GF-D8 (cell line): ENCODE measurements at places on chromosomes 1 and 21.

GRCh38 chr1:227809026-227809425, 6.4 kb upstream of the PRSS38 start:
- no peak for DNase-seq

GRCh38 chr1:200671235-200671786, 1.6 kb upstream of the DDX59 start:
- DNase-seq = no peak

- no peak for DNase-seq
These were observed 133.7 kb upstream of the COA6 start for GRCh38 chr1:234239515-234239914.

DNA sequence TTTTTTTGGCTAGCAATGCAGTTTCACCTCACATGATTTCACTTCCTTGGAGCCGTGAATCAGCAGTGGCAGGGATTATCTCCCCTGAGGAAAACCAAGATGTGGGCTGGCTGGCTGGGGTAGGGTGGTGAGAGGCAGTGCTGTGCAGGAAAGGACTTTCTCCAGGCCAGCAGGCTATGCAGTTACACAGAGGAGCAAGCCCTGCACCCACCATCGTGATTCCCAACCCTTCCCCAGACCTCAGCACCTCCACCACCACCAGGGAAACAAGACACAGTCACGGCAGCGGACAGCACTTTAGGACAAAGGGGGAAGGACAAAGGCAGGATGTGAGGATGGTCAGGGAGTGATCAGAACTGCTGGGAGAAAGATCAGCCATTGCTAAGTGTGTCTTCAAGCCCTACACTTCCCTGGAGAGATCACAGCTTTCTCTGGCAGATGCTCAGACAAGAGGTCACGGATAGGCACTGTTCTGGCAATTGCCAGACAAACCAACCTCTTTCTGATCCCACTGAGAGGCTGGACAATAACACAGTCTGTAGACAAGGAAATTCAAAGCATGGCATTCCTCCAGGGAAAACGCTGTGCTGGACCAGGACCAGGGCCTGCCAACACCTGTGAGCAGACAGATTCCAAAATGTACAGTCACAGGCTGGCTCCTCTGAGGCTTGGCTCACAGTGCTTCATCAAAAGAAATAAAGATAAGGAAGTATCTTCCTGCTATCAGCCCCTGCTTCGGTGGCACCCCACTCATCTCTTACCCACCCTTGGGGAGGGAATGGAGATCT, 509.4 kb downstream of the SMYD3 start:
- DNase-seq = no peak

GRCh38 chr1:169584483-169585144, 1.7 kb downstream of the F5 start:
- DNase-seq = no peak

DNA sequence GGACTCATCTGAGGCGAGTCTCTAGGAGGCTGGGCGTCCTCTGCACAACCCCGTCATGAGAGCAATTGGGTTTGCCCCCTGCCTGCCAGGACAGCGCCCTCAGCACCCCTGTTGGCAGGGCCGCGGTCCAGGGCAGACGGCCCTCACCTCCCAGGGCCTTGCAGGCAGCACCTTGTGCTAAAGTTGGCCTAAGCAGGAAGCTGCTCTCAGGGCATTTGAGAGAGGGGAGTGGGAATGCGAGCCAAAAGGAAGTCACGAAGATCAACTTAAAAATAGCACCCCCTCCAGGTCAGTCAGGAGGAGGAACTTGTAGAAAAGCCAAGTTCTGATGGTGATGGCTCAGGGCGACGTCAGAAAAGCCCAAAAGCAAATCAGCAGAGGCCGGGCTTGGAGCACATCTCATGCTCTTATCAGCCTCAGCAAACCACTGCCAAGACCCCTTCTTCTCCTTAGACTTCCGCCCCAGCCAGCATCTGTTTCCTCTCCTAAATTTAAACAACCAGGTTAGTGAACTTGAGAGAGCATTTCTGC, 12.6 kb upstream of the ADORA3 start:
- DNase-seq = peak; percentile 90

DNA sequence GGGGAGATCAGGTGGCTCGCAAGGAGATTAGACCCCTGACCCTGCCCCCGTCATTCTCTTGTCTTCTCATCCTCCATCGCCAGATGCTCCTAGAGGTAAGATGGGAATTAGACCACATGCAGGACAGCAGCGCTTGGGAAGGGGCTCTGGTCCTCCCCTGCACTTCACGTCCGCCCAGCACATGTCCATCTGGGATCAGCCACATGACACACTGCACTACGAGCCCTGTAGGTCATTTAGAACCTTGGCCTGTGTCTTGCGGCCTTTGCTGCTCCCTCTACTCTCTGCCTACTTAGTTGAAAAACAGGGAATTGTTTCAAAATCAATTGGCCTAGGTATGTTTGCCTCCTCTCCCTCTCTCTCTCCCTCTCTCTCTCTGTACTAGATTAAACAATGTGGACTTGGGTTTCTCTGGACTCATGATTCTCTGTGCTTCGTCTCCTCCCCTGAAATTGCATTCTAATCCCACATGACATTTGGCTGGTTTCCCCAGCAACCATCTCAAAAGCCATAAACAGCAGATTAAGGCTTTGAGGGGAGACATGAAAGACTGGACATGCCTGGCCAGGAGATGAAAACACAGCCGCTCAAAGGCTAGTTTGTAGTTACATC, 3.8 kb upstream of the NCMAP start:
- no peak for DNase-seq

DNA sequence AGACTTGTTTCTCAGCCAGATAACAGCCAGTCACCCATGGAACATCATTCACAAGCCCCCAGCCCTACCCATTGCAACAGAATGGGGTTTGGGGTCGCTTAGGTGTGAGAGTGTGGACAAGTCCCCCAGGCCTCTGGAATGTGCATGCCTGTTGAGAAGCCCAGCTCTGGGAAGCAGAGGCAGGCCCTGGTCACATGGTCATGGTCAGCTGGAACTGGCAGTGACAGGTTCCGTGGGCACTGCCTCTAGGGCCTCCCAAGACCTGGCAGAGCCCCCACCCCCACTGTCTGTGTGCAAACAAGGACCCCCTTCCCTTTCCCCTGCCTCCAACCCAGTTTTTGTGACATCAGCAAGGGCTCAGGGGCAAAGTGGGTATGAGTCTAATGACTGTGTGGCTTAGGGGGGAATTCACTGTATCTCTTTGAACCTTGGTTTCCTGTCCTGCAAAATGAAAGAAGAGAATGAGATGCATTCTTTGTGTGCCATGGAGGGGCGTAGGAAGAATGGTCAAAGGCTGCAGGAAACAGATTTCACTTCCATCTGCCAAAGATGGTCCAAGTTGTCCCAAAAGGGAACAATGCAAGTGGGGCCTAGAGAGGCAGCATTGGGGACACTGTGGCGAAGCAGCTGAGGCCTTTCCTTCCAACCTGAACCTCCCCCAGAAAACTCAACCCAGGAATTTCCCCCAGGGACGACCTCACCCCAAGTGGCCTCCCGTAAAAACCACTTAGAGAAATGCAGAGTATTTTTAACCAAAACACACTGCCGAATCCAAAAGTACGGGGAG, 34.7 kb upstream of the SELENON start:
- DNase-seq = peak; percentile 47

- DNase-seq = no peak
These were observed 656.4 kb downstream of the LMO4 start for GRCh38 chr1:87985071-87985470.

DNA sequence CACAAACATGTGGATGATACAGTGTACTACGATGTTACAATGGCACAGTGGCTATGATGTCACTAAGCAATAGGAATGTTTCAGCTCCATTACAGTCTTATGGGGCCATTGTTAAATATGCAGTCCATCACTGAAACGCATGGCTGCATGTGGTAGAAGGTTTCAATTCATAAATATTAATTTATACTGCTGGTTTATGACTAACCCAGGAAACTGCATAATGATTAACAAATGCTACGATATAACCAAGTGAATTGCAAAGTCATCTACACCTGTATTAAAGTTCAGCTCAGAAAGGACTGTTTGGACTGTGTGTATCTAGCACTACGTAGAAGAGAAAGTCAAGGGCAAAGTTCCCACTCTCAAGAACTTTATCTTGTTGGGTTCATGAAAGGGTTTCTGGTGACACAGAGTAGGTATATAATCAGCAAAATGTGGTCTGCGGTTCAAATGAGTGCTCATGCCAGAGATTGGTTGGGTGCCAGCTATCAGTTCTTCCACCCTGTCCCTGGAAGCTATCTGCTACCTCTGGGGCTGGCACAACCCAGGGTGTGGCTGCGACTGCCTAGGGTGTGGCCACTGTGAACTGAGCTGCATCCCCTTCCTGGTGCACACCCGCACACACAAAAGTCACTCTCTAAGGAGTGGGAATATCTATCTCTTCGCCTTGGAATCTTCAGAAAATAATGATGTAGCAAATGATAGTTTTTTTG, 14.8 kb downstream of the MGST3 start:
- no peak for DNase-seq

- no peak for DNase-seq
These were observed 10.1 kb downstream of the HECTD3 start for GRCh38 chr1:45001011-45001481.

DNA sequence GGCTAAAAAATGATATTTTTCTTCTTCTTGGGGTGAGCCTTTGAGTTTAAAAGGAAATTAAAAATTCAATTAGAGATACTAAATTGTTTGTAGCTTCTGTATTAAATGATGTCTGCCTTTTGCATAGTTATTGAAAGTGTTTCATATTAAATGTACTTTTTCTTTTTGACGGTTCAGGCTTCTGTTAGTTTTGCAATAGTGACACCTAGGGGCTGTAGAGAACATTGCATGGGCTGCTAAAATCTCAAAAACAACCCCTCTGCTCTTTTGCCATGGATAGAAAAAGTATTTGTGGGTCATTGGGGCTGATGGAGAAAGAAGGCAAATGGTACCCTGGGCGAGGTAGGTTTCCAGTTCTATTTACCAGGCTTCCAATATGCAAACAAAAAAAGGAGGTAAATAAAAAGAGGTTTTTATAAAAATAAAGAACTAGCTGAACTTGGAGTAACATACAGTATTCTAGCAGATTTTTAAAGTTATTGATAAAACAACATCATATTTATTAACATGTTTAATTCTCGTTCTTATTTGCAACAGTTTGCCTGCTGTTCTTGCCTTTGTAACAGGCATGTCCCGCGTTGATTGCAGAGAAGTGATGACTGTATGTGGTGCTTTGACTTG, 115.4 kb upstream of the HOOK1 start:
- no peak for DNase-seq

- DNase-seq = peak; percentile 82
These were observed 1.6 kb downstream of the RAB4A start for GRCh38 chr1:229272164-229273158.

- no peak for DNase-seq
These were observed 11.3 kb downstream of the CCDC24 start for GRCh38 chr1:44002606-44003157.

- no peak for DNase-seq
These were observed 96.5 kb downstream of the NME7 start for GRCh38 chr1:169271098-169271497.

- no peak for DNase-seq
These were observed 22.3 kb upstream of the PDE9A start for GRCh38 chr21:42631142-42631541.

DNA sequence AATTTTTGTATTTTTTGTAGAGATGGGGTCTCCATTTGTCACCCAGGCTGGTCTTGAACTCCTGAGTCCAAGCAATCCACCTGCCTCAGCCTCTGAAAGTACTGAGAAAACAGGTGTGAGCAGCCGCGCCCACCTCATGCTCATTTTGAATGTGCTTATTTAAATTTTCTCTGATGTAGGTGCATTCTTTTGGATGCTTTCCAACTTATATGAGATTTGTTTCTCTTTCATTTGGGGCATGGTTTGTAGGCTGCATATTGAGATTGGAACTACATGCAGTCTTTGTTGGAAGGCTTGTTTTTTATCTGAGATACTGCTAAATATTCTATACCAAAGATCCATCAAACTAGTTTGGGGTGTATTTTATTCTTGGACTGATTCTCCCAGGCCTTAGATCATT, 81.0 kb upstream of the IVNS1ABP start:
- DNase-seq = no peak

- no peak for DNase-seq
These were observed 44.9 kb downstream of the HHAT start for GRCh38 chr1:210373628-210373877.

DNA sequence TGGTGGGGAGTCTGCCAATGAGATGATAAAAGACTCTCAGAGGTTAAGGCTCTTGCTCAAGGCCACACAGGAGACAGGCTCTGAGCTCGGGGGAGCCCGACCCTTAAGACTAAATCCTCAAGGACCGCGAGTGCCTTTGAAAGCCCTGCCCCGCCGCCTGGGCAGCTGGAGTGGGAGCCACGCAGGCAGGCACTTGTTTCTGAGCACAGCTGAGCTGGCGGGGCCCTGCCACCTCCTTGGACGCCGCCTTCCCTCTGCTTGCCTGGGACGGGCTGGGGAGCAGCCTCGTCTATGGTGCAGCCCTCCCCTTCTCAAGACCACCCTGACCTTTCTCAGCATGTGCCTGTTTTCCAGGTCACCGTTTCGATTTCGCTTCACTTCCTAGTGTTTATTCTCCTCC, 169.3 kb downstream of the CAMTA1 start:
- no peak for DNase-seq

- no peak for DNase-seq
These were observed at the start of gene IFNLR1 for GRCh38 chr1:24186993-24187790. TSS of gene IFNLR1 (minus strand) at chr1:24187289. CDS start at chr1:24187248, 41 bp downstream.

GRCh38 chr21:32979598-32980268, 46.0 kb upstream of the OLIG2 start:
- DNase-seq = no peak

GRCh38 chr21:33898586-33898985, 17.0 kb downstream of the ATP5PO start:
- no peak for DNase-seq

DNA sequence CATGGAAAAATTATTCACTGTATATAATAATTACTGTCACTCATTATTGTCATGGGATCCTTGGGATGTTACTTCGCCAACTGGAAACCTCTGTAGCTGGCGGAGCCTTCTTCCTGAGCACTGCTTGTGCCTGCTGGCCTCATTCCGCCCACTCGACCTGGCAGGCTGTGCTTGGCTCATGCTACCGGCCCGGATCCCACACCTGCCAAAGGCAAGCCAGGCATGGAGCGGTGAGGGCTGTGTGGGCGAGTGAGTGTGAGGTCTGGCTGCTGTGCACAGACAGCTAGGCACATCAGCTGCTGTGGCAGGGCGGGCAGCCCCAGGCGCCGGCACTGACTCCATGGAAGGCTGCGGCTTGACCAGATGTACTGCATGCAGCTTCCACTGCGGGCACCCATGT, 78.4 kb downstream of the DISP1 start:
- DNase-seq = no peak

- peak; percentile 33 for DNase-seq
These were observed 21.7 kb downstream of the INTS7 start for GRCh38 chr1:212013672-212014071.

GRCh38 chr1:230701895-230702768, 11.8 kb downstream of the AGT start:
- DNase-seq = no peak
